NCI-H1092 (cell line): ENCODE measurements at places on chromosomes 2 and 18.

GRCh38 chr2:10556271-10557140 is 108.4 kb upstream of the ODC1 start:
- DNase-seq = no peak

- DNase-seq = no peak
Observed at GRCh38 chr18:46199515-46200147, 95.4 kb downstream of the HAUS1 start.

GRCh38 chr2:26613241-26614215 is 27.6 kb downstream of the CIB4 start:
- DNase-seq = peak; percentile 67

GRCh38 chr18:48441405-48441881 is 32.3 kb upstream of the ZBTB7C start:
- DNase-seq = peak; percentile 64

GRCh38 chr2:77434880-77435279 is 87.3 kb downstream of the LRRTM4 start:
- no peak for DNase-seq

DNA sequence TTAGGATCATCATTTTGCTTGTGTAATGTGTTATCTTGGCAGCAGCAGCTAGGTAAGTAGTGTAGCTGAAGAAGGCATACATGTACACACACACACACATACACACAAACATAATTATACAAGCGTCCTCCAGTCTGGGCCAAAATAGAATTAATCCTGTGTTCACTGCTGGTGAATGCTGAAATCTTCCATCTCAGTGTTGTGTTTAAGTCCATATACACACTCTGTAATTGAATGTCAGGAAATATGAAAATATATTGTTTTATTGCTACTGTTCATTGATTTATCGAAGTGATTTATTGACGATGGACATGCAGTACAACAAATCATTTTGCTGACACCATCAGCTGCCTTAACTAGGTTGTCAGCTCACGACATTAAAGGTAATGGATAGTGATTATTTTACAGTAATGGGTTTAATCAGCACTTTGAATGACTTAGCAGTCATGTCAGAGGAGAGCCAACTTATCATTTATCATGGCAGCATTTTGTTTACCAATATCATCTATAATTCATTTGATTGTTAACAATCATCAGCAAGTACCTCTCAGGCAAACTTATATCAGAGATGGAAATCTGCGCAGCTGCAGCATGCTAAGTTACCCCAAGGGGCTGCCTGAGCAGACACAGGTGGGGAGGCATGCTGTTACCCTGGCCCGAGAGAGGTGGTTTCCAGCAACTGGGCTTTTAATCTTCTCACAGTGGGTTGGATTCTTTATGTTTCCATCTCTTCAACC is 83.7 kb upstream of the FSHR start:
- DNase-seq = no peak

- no peak for DNase-seq
Observed at GRCh38 chr2:182043021-182043420, 57.4 kb downstream of the PPP1R1C start.

DNA sequence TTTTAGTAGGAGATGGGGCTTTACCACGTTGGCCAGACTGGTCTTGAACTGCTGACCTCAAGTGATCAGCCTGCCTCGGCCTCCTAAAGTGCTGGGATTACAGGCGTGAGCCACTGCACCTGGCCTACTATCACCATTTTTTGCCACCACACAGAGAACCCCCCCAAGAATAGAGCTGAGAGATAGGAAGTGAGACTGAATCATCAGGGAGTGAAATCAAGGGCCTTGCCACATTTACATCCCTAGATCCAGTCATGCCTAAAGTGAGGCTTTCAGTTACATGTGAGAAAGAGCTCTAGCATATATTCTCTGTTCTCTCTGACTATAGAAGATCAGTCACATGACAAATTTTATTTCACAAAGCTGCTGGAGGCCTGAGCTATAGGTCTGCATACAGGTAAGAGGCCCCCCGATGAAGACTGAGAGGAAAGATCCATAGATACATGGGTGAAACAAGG is 28.0 kb upstream of the KCMF1 start:
- DNase-seq = no peak

GRCh38 chr18:61842146-61842545 is 50.7 kb downstream of the RNF152 start:
- no peak for DNase-seq

GRCh38 chr18:59788791-59789106 is 91.5 kb upstream of the CCBE1 start:
- DNase-seq = no peak

DNA sequence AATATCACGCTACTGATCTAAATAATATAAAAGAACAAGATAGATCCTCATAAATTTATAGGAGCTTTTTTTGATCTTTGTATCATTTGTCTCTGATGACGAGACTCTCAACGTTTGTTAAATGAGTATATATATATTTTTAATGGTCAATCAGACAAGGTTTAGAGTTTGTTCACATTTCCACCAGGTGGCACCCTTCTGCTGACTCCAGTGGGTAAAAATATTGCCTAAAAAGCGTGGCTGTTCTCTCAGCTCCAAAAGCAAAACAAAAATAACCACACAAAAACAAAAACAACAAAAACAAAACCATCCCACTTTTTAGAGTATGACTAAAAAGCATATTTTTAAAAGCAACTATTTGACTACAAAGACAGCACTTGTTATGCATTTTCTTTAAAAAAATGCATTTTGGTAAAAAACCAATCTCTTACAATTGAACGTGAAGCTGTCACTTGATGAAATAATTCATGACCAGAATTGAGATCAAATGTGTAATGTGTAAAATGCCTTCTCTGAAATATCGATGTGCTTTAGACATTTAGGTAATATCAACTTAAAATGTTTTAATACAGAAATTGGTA is 723.2 kb downstream of the DPP10 start:
- peak; percentile 0 for DNase-seq

DNA sequence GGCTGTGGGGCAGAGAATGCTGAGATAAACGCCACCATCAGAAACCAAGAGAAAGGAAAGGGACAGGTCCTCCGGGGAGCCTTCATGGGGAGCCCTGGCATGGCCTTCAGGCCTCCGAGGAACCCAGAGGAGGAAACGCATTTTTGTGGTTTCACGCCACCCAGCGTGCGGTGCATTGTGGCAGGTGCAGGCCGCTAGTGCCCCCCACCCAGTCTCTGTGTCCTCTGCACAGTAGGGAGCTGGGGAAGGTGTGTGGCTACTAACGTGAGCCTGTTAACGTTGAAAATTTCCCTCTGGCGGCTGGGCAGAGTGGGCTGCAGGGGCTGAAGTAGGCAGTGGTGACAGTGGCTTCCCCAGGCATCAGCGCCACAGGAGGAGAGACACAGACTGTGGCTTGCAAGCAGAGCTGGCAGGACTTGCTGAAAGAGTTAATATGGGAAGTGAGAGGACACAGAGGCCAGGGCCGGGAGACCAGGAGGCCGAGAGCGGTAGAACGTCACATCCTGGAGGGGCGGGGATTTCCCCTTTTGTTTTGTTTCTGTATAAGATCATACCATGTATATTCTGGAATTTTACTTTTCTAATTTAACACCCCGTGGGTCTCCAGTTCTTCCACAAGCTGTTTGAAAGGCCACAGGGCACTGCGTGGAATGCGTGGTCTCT is 166.9 kb downstream of the GBX2 start:
- no peak for DNase-seq

DNA sequence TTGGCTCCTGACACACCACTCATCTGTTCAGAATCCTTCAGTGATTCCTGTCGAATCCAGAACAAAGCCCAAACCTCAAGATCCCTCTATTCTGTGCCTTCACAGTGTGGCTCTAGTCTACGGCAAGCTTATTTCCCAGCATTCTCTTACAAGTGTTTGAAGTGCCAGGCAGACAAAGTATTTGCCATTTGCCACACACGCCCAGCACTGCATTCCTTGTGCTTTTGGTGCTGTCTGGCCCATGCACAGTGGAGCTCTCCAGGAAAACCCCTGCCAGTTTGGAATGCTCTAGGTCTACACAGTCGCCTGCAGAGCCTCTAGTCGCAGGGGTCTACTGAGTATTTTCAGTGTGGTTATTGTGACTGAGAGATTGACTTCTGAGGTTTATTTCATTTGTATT is 258.6 kb upstream of the RAB12 start:
- DNase-seq = no peak

- DNase-seq = no peak
Observed at GRCh38 chr2:218964041-218964771, 4.7 kb downstream of the CDK5R2 start.

GRCh38 chr18:45715212-45715780 is 8.7 kb upstream of the SLC14A1 start:
- no peak for DNase-seq

- no peak for DNase-seq
Observed at GRCh38 chr18:79548077-79548450, 131.5 kb upstream of the CTDP1 start.
